Kidney epithelial cell (primary cell): ENCODE measurements at places on chromosomes 1 and 21.

- DNase-seq = no peak
Measured at GRCh38 chr1:200784576-200784975, 45.9 kb downstream of the CAMSAP2 start.

DNA sequence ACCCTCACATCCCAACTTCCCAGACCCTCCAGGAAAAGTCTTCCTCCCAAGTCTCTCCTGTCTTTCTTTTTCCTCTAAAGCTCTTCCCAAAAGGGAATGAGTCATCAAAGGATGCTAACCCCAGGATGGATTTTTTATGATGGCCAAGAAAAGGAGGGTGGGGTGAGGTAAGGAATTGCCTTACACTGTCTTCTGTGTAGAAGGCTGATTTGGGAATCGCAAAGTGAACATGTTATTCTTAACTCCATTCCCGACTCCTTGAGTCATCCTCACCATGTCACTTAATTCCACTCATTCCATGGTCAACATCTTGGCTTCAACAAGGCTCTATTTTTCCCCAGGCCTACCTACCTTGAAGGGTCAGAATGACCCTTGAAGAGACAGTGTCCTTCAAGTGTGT, 44.0 kb downstream of the TBX15 start:
- DNase-seq = no peak

GRCh38 chr1:65112811-65113210, 35.2 kb upstream of the AK4 start:
- no peak for DNase-seq

DNA sequence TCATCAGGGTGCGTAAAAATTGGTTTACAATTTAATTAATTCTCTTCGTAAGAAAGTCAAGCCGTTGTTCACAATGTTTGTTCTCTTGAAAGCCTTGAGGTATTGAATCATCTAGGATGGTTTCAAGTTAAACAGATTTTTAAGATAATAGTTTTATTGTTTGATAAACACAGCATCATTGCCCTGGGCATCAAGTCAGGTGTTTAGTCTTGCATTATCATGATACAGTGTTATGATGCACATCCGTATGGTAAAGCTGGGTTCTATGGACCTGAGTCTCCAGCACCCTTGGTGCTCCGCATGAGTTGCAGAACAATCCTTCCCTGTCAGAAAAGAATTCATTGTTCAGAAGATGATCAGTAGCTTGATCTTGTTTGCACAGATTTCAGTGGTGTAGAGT, 359.5 kb downstream of the LMO4 start:
- no peak for DNase-seq

GRCh38 chr21:15422783-15423182, 307.0 kb upstream of the USP25 start:
- peak; percentile 72 for DNase-seq

GRCh38 chr1:184409011-184409410, 22.2 kb downstream of the C1orf21 start:
- DNase-seq = no peak

DNA sequence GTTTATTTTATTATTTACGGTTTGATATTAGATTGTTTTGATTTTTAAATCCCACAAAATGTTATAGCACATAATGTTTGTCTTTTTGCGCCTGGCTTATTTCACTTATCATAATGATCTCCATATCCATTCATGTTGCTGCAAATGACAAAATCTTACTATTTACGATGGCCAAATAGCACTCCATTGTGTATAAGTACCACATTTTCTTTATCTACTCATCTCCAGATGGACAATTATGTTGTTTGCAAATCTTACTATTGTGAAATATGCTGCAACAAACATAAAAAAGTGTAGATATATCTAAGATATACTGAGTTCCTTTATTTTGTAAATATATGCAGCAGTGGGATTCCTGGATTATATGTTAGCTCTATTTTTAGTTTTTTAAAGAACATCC, 1568.3 kb downstream of the AMY1C start:
- no peak for DNase-seq

GRCh38 chr1:232951180-232951579, 769 bp downstream of the NTPCR start:
- DNase-seq = no peak

DNA sequence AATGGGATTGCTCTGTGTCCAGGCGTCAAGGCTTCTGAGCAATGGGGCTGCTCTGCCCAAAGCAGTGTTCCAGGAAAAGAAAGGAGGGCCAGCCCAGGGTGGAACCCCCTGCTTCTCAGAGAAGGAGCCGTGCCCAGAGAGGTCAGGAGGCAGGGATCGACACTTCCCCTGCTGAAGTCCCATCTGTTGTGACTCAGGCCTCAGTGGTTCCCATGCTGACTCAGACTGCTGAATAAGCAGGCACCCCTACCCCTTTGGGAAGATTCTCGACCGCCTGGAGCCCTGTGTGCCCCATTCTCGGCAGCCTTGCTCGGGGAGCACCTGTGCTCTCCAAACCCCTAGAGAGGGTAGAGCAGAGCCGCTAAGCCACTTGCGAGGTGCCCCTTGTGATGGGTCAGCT, 23.9 kb downstream of the PKP1 start:
- no peak for DNase-seq

GRCh38 chr1:213418268-213419071, 367.4 kb downstream of the RPS6KC1 start:
- DNase-seq = no peak

DNA sequence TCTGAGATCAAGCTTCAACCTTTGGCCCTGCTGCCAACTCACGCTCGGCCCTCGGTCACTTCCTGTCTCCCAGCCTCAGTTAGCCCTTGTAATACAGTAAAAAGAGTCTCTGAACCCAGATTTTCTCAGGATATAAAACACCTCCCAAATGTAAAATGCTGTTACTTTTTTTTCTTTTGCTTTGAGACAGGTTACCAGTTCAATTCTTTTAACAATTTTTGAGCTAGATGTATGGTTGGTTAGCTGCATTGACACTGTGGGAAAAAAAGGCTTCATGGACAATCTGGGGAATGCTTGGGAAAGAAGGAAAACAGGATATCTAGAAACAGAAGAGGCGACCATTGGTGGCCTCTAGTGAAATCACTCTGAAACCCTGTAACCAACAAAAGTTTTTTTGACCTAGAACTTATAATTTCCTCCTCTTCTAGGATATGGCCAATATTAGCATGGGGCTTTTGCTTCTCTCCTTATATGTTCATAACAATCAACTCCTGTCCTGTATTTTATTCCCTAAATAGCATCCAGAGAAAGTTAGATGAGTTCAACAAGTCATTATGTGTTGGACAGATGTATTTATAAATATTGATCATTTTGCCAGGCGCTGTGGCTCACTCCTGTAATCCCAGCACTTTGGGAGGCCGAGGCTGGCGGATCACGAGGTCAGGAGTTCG, 1.3 kb downstream of the CMPK1 start:
- DNase-seq = no peak

- DNase-seq = peak; percentile 25
Measured at GRCh38 chr1:95068956-95069709, 3.6 kb downstream of the ALG14 start.

- DNase-seq = no peak
Measured at GRCh38 chr1:241926141-241926540, 31.4 kb upstream of the BECN2 start.

GRCh38 chr1:70227439-70227838, 6.3 kb downstream of the SRSF11 start:
- no peak for DNase-seq

GRCh38 chr1:101276818-101277217, 40.0 kb downstream of the S1PR1 start:
- DNase-seq = no peak

DNA sequence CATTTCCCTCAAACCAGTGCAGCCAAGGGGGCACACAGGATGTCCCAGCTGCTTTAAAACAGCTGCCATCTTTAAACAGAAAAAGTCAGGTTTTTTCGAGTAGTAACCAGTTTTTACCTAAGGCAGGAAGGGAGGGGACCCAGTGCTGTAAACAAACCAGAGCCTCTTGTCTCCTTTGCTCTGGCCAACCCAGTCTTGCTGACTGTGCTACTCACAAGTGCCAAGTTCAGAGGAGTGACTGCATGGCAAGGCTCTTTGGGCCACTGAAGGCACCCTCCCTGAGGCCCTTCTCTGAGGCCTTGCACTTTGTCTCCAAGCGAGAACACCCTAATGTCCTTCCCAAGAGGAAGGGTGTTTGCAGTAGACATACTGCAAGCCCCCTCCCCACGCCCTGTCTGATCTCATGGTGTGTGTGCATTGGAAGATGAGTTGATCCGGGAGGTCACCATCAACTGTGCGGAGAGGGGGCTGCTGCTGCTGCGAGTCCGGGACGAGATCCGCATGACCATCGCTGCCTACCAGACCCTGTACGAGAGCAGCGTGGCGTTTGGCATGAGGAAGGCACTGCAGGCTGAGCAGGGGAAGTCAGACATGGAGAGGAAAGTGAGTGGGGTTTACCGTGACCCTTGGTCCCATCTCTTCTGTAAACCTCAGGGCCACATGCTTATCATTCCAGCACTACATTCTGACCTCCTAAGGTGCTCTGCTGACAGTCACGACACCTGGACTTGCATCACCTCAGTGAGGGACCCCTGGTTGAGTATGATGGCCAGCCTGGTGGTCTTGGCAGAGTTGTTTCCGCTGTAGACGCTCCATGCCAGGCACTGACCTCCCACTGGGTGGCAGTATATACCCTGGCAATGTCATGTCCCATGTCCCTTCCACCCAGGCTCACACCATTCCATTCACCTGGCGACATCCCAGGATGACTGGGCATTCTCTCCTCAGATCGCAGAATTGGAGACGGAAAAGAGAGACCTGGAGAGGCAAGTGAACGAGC, 4.7 kb downstream of the DNALI1 start:
- DNase-seq = no peak

DNA sequence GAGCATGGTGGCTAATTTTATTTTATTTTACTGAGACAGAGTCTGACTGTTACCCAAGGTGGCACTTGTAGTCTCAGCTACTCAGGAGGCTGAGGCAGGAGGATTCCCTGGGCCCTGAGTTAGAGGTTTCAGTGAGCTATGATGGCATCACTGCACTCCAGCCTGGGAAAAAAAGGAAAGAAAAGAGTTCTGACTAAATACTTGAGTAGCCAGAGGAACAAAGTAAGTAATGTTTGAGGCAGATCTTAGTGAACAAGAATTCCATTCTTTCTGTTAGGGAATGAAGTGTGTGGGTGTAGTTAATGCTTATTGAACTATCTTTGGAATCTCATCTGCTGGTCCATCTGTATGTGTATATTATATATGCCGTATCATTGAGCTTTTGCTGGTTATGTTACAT, 13.1 kb upstream of the EVI5 start:
- DNase-seq = no peak

DNA sequence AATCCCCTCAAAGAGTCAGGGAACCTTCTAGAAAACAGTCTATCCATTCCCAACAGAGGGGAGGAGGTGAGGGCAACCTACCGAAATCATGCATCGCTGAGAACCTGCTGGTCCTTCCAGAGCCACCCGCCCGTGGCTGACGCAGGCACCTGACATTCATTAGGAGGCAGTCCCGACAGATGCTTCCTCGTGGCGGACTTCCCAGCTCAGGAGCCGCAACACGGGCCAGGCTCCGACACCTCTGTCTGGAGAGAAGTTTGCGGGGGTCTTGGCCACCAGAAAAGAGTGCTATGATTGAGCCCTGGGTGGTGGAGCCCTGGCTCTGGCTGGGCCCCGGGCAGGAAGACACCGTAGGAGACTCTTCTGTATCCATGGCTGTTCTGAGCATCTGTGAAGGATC, 86.4 kb upstream of the ARHGEF16 start:
- no peak for DNase-seq

GRCh38 chr1:107122225-107122624, 18.6 kb upstream of the NTNG1 start:
- no peak for DNase-seq

GRCh38 chr1:153312570-153313186, at the start of gene PGLYRP3:
TSS of gene PGLYRP3 (minus strand) at chr1:153312952. CDS start at chr1:153310665, 2,287 bp downstream.
- DNase-seq = no peak

DNA sequence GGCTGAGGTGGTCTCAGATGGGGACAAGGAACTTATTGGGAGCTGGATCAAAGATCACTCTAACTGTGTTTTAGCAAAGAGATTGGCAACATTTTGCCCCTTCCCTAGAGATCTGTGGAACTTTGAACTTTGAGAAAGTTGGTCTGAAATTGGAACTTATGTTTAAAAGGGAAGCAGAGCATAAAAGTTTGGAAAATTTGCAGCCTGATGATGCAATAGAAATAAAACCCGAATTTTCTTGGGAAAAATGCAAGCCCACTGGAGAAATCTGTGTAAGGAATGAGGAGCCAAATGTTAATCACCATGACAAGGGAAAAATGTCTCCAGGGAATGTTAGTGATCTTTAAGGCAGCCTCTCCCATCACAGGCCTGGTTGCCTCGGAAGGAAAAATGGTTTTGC, 17.2 kb downstream of the CFH start:
- DNase-seq = no peak

GRCh38 chr21:33712022-33712803, 69.9 kb downstream of the ITSN1 start:
- no peak for DNase-seq

- no peak for DNase-seq
Measured at GRCh38 chr1:116002781-116003420, 26.6 kb downstream of the SLC22A15 start.

GRCh38 chr1:54979327-54979891, 1.0 kb upstream of the TMEM61 start:
- DNase-seq = no peak

- DNase-seq = no peak
Measured at GRCh38 chr21:31923756-31924155, 50.9 kb downstream of the HUNK start.
